Activated CD4-positive, alpha-beta T cell treated with anti-CD3 and anti-CD28 coated beads, Interleukin-2, Interleukin-6, amounts not matched to agents 100 ng/mL and 50 ng/mL, durations not matched to agents 16 hours and 8 hours (primary cell): ENCODE measurements at places on chromosomes 7 and 10.

GRCh38 chr7:77327067-77327931 is 88.8 kb downstream of the GSAP start:
- DNase-seq: no peak

DNA sequence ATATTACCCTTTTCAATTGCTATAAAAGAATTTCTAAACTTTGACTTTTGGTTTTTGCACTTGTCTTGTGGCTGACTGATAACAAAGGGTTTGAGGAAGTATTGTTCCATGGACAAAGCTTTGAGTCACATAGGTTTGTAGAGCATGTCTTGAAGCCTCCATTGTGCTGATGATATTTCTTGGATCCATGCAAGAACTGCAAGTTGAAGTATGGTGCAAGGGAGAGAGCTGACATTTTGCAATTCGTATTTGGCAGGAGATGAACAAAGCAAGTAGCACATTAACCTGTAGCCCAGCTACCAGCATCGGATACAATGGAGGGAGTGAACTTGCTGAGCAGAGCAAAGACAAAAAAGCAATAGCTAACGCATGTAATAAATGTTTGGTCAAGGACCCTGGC is 23.4 kb downstream of the MGAM2 start:
- no peak for DNase-seq

- no peak for DNase-seq
Observed at GRCh38 chr10:60835049-60835448, 56.8 kb downstream of the CDK1 start.

DNA sequence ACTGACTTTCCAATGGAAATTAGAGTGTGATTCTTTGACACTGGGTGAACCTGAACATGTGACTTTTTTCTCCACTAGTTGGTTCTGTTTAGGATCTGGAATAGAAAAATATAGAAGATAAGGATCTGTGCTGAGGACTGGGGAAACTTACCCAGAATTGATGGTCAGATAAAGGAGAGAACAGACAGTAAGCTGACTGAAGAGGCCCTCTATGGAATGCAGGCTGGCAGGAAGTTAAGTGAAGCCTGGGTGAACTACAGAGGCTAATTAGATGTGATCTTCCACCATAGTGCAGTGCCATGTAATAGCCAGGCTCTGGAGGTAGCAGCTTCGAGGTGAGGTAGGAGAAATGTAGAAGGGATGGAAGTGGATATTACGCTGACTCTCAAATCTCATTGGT is 455.3 kb downstream of the PLXDC2 start:
- DNase-seq: no peak

GRCh38 chr10:57628592-57629284 is 639.0 kb downstream of the IPMK start:
- DNase-seq: no peak

DNA sequence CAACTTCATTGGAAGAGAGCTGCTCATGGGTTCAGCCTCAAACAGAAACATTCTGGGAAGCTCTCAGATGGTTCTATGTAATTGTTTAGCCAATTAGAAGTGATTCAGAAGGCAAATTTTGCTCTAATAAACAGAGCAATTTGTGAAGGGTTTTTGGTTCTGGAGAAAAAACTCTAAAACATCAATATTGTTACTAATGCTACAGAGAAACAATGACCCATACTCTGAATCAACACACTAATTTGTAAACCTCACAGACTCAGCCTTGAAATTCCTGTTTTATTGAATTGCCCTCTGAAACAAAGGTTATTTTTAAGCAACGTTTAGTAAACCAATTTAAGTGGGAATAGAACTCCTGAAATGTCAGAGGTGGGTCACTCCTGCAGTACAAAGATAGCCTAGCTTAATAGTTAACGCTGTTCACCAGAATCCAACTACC is 171.6 kb upstream of the SVIL start:
- no peak for DNase-seq

DNA sequence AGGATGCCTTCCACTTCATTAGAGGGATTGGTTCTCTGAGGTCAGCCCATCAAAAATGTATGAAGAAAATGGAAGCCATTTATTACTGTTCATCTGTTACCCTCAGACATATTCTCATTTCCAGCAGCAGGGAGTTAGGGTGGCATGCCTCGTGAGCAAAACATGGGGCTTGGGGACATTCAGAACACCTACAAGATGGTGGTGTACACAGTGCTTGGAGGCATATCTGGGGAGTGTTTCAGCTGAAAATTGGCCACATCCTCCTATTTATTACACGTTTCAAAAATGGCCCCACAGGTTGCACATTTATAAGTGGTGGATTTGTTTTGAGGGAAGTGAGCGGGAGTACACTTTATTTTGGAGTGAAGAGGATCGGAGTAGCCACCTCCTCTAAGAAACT is 93.4 kb downstream of the SPAG6 start:
- DNase-seq: no peak

DNA sequence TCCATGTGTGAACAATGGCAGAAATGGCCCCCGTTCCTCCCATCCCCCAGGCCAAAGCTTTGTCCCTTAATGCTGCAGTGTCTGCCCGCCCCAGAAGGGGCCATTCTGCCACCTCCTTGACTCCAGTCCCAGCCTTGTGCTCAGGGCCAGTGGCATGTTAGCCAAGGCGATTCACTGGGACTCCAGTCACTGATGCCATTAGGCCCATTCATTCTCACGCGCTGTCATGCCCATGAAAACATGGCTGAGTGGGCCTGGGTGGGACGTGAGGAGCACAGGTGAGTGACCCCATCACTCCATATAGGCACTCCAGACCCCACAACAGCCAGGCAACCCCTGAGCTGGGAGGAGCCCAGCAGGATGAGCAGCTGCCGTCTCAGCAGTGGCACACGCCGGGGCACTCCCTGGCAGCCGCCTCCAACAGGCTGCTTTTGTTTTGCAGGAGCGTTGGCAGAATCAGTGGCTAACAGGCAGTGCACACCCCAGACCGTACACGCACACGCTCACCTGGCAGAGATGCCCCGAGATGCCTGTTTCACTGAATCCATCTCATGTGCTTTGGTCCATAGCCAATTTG is 79.5 kb downstream of the TCERG1L start:
- DNase-seq: no peak

GRCh38 chr10:43124574-43125273 is 13.5 kb upstream of the CSGALNACT2 start:
- DNase-seq: no peak

DNA sequence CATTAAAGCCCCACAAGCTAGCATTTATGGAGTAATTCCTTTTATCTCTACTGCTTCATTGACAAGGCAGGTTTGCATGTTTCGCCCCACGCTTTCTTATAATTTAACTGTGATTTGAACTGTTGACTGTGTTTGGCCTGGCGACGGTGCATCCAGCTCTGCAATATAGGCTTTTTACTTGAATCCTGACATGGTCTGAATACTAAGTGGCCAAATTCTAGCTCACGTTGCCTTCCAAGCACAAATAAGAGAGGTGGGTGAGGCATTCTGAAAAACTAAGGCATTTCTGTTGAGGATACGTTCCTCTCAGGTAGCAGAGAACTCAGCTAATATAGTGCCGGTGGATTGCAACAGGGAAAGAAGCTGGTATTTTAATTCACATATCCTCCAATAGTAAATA is 61.8 kb downstream of the NRP1 start:
- DNase-seq: no peak

GRCh38 chr10:87860816-87861403 is 2.4 kb downstream of the KLLN start:
- no peak for DNase-seq

DNA sequence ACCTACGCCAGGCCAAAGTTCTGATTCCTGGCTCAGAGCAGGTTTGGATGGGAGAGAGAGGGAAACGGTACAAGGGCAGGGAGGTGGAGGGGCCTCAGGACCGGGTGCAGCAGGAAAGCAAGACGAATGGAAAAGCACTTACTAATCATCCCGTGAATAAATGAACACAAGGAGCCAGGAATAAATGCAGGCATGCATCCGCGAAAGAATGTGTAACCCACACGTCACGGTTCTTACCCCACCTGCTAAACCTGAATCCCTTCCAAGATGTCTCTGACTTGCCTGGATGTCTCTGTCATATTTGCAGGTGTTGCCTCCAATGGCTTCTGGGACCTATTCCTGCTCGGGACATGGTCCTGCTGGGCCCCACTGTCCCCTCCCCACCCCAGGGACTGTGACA is 335.2 kb upstream of the RNF32 start:
- DNase-seq: no peak

DNA sequence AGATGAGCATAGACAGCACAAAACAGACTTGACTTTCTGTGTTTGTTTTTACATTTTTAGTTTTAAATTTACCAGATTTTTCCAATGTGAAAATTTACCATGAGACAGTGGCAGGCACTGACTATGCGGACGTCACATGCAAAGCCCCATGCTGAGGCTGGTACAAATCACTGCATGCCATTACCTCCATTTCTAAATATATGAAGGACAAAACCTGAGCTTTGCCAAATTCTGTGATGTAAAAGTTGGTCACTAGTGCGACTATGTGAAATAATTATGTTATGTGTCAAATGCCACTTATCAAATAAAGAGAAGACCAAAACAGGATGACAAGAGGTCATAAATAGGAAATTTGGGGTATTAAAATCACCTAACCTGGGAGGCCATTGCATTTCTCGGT is 22.1 kb downstream of the NRAP start:
- no peak for DNase-seq

- no peak for DNase-seq
Observed at GRCh38 chr10:69866246-69866687, 64.6 kb downstream of the COL13A1 start.

DNA sequence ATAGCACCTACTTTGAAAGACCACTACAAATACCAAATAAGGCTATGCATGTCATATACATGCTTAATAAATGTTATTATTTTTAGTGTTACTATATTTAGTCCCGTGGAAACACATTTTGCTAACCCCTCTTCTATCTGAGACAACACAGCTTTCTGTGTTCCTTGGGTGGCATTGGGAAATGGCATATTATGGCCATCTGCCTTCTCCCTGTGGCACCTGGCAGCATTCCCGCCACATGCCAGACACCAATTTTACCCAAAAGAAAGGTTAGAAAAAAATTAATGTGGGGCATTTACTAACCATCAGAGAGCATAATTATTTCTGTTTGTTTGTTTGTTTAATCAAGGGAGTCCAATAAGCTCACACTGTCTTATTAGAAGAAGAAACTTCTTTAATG is 168.6 kb upstream of the ETV1 start:
- DNase-seq: no peak
